ENCODE measurements at places on chromosomes 2 and 18.

DNA sequence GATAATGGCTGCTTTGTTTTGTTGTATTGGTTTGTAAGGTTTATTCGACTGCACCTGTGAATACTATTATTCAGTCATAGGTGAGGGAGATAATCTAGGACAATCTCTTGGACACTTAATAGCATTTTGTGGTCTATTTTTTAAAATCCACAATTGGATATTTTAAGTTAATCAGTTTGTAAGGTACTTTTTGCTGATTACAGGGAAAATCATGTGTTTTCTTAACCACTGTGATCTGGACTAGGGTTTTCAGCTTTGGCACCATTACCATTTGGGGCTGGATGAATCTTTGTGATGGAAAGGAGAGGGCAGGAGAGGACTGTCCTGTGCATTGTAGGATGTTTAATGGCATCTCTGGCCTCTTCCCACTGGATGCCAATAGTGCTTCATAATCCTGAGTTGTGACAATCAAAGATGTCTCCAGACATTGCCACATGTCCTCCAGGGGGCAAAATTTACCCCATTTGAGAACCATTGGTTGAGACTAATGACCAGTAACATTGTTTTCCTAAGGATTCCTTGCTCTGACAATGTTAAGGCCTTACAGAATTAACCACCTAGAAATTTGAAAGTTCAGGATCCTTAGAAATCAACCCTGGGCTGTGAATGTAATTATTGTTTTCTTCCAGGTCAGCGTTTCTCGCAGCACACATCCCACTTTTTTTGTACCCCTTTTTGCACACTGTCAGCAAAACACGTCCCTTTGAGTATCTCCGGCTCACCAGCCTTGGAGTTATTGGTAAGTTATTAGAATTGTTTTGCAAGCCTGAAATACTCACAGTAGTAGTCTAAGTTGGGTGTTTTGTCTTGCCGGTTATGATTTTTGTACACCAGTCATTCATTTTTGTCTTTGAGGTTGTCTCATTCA, 15.6 kb downstream of the CNOT9 start:
- no peak for DNase-seq

- no peak for DNase-seq
Measured at GRCh38 chr18:37402735-37403099, 162.9 kb downstream of the CELF4 start.

DNA sequence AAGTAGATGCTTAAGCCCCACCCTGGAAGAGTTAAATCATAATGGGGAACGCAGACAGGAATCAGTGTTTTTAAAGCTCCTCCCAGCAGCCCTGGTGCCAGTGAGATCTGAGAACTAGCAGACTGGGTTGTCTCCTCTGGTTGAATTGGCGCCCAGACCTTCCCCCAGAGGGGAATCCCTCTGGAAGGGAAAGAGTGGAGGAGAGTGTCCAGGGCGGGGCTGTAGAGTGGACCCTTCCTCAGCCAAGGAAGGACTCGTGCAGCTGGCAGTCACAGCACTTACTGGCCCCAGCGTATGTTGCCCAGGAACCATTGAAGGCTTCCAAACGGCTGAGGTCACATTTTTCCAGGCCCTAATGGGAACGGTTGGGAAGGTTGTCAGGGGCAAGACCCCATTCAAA, 62.5 kb downstream of the TGOLN2 start:
- no peak for DNase-seq

DNA sequence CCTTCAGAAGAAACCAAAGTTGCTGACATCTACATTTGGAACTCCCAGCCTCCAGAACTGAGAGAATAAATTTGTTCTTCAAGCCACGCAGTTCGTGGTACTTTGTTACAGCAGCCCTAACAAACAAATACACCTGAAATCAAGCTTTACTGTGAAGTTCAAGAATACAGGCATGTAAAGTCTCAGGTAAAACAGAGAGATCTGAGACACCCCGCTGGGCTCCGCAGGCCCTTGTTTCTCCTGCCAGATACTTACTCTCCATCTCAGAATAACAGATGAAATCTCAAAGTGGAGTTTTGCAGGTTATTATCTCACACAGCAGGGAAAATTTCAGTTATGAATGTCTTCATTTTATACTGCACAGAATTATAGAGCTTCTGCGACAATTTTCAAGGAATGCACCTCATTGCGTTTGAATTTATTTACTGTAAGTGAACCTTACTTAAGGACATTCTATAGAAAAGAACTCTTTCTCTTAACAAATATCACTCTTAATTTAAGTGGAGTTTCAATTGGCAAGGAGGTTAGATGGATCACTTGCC, 492.4 kb upstream of the LRATD1 start:
- DNase-seq = no peak

GRCh38 chr2:18066066-18066465, 187.6 kb downstream of the KCNS3 start:
- no peak for DNase-seq

GRCh38 chr18:13611601-13612195, 114.7 kb downstream of the FAM210A start:
- DNase-seq = no peak

DNA sequence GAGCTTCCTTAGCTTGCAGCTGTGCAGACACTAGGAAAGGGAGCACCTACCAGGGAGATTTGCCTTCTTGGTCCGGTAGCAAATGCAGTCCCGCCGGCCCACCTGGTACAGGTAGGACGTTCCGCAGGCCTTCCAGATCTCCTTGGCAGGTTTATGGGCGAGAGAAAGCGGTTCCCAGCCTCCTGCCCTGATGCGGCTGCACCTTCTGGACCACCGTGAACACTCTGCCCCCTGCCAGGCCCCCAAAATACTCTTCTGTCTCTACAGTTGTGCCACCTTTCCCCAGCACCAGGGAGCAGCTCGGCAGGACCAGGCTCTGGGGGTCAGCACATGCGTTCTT, 67.4 kb downstream of the HNRNPLL start:
- no peak for DNase-seq

DNA sequence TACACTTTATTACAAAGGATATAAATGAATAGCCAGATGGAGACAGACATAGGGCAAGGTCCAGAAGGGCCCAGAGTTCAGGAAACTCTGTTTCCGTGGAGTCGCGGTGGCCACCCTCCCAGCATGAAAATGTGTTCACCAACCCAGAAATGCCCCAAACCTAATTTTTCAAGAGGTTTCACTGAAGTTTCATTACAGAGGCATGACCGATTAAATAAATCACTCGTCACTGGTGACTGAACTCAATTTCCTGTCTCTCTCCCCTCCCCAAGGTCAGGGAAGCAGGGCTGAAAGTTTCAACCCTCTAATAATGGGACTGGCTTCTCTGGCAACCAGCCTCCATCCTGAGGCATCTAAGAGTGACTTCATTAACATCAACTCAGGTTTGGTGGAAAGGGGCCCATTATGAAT, 22.4 kb downstream of the USP40 start:
- no peak for DNase-seq

GRCh38 chr18:23230686-23231085, 95.4 kb downstream of the CABLES1 start:
- DNase-seq = no peak

DNA sequence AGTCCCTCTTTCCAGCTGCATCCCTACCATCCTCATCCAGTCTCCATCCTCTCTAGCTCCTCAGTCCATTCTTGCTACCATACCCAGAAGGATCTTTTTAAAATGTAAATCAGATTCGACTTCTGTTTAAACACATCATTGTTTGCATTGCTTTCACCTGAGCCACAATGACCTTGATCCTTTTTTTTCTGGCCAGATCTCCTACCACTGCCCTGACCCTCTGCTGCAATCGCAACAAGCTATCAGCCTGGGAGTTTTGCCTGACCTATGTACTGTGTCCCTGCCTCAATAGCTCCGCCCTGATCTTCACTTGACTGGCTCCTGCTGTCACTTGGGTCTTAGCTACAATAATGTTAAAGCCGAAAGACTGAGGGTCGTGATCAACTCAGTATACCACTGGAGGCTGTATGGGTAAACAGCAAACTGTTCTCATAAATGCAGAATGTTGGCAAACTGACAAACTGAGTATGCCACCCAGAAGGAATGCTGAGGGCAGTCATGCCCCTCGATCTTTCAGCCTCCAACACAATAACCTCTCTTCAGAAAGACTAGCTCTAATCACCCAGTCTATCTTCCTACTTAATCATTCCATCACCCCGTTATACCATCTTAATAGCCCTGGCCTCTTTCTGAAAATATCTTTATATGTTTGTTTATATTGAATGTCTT, 2.6 kb upstream of the RBM43 start:
- no peak for DNase-seq

DNA sequence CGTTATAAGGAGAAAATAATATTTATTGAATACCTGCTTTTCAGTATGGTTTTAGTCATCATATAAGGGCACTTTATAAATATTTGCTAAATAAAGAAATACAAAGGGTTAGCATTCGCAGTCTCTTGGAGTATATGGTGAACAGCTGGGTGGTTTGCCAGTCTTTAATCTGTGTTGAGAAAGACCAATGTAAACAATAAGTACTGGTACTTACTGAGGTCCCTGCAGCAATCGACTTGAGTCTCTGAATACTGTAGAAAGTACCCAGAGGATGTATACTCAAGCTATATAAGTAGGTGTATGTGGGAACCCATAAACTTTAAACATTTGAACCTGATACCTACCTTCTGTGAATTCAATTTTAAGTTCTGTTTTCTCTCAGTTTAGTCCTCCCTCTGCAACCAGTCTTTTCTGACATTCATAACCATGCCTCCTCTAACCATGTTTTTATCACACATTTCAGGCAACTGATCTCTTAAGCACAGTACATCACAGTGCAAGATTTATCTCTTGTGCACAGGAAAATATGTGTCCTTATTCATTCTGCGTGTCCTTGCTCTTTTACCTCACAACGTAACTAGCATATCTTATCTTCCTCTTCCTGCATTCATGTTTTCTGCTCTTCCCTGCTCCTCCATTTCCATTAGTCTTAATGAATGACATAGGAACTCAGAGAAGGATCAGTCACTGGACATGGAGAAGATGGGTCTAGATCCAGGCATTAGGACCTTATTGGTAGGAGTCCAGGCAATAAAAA, 21.7 kb downstream of the C18orf63 start:
- no peak for DNase-seq

GRCh38 chr2:95208106-95208505, 785 bp downstream of the ZNF892 start:
- no peak for DNase-seq

DNA sequence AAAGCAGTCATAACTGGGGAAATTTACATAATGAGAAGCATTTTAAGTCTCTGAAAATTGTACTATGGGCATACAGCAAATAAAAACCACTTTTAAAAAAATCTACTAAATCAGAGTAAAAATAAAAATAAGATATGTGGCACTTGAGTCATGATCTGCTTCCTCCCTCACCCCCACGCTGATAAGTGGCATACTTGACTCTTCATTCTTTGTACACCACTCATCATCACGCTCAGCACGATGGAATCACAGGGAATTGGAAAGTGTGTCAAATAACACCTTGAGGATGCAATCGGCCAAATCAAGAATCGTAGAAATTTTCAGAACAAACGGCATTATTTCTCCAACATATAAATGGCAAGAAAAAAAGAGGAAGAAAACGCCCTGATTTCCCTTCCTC, 41.1 kb upstream of the REG3G start:
- DNase-seq = no peak

- no peak for DNase-seq
Measured at GRCh38 chr2:16254356-16254965, 314.1 kb downstream of the MYCN start.

GRCh38 chr18:46262856-46263255, 158.7 kb downstream of the HAUS1 start:
- DNase-seq = no peak

DNA sequence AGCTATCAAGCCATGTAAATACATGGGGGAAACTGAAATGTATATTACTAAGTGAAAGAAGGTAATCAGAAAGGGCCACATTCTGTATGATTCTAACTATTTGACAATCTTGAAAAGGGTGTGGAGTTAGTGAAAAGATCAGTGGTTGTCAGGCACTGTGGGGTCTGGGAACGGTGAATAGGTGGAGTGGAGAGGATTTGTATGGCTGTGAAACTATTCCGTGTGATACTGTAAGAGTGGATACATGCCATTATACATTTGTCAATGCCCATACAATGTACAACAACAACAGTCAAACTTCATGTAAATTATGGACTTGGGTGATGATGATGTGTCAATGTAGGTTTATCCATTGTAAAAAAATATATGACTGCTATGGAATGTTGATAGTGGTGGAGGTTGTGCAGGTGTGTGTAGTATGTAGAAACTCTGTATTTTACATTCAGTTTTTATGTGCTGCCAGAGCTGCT, 1116.2 kb downstream of the SUCLG1 start:
- no peak for DNase-seq

GRCh38 chr18:1296237-1296636, 391.6 kb downstream of the ADCYAP1 start:
- no peak for DNase-seq

GRCh38 chr2:178553047-178553446, 72.8 kb downstream of the PLEKHA3 start:
- no peak for DNase-seq

- no peak for DNase-seq
Measured at GRCh38 chr18:42756214-42756613, 359.3 kb downstream of the RIT2 start.

DNA sequence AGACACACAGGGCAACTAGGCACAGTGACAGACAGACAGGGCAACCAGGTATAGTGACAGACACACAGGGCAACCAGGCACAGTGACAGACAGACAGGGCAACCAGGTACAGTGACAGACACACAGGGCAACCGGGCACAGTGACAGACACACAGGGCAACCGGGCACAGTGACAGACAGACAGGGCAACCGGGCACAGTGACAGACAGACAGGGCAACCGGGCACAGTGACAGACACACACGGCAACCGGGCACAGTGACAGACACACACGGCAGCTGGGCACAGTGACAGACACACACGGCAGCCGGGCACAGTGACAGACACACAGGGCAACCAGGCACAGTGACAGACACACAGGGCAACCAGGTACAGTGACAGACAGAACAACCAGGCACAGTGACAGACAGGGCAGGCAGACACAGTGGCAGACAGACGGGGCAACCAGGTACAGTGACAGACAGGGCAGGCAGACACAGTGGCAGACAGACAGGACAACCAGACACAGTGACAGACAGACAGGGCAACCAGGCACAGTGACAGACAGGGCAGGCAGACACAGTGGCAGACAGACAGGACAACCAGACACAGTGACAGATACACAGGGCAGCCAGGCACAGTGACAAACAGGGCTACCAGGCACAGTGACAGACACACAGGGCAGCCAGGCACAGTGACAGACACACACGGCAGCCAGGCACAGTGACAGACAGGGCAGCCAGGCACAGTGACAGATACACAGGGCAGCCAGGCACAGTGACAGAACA, 64.7 kb upstream of the RAB6C start:
- no peak for DNase-seq

- no peak for DNase-seq
Measured at GRCh38 chr2:104889960-104890684, 36.2 kb downstream of the POU3F3 start.

- DNase-seq = no peak
Measured at GRCh38 chr2:72145658-72146329, 1.9 kb downstream of the CYP26B1 start.

GRCh38 chr2:55033076-55033742, 17.0 kb downstream of the RTN4 start:
- no peak for DNase-seq

- DNase-seq = no peak
Measured at GRCh38 chr18:36185157-36185556, 2.1 kb upstream of the MOCOS start.

Data from activated CD4-positive, alpha-beta T cell treated with anti-CD3 and anti-CD28 coated beads, Interleukin-2, amount 50 U/mL, for 1 hour (primary cell).